ENCODE measurements at places on chromosomes 16 and 17. TPM values are rescaled to one million over a fixed set of nuclear protein-coding genes. Genes with fewer than 3 reads are reported as not detected.

Gene HYDIN
- 0.18 TPM for total RNA-seq

- no peak overlapping the region for H3K4me3 ChIP-seq
- H3K27ac ChIP-seq, result no peak overlapping the region
- no peaks in the 10 kb centered on the region for H3K4me1 ChIP-seq
- H3K27me3 ChIP-seq, result no peaks in the 10 kb centered on the region
Measured at GRCh38 chr16:80606221-80606766, 65.5 kb downstream of the DYNLRB2 start.

- H3K4me1 ChIP-seq, result peaks cover 45% of the 10 kb centered on the region
- DNase-seq, result no peak
- H3K36me3 ChIP-seq, result no peaks in the 10 kb centered on the region
- H3K27me3 ChIP-seq, result no peaks in the 10 kb centered on the region
Measured at GRCh38 chr16:85171759-85172454, 59.6 kb upstream of the CIBAR2 start.

DNA sequence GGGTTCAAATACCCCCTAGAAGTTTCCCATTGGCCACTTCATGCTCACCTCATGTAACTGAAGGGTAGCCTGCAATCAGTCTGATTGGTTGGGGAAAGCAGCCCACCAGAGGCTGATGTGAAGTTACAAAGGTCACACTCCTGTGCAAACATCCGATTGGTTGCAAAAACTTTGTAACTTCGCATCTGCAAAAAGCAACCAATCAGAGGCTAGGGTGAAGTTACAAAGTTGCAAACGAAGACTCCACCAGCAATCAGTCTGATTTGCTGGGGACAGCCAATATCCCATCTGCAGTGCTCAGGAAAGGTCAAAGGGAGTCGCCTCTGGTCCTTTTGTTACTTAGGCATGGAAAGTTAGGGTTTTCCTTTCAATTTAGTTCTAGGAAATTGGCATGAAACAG lies 40.1 kb downstream of the TAOK1 start:
- no peaks in the 10 kb centered on the region for H3K27me3 ChIP-seq
- peaks cover 4% of the 10 kb centered on the region for H3K4me1 ChIP-seq
- H3K4me3 ChIP-seq, result no peak overlapping the region
- DNase-seq, result no peak
- 0 out of 2 replicates have a peak, but pooled peaks cover 1% of the 10 kb centered on the region for H3K36me3 ChIP-seq

Measured in IMR-90 (cell line).